ENCODE measurements at places on chromosomes 16 and 17.

DNA sequence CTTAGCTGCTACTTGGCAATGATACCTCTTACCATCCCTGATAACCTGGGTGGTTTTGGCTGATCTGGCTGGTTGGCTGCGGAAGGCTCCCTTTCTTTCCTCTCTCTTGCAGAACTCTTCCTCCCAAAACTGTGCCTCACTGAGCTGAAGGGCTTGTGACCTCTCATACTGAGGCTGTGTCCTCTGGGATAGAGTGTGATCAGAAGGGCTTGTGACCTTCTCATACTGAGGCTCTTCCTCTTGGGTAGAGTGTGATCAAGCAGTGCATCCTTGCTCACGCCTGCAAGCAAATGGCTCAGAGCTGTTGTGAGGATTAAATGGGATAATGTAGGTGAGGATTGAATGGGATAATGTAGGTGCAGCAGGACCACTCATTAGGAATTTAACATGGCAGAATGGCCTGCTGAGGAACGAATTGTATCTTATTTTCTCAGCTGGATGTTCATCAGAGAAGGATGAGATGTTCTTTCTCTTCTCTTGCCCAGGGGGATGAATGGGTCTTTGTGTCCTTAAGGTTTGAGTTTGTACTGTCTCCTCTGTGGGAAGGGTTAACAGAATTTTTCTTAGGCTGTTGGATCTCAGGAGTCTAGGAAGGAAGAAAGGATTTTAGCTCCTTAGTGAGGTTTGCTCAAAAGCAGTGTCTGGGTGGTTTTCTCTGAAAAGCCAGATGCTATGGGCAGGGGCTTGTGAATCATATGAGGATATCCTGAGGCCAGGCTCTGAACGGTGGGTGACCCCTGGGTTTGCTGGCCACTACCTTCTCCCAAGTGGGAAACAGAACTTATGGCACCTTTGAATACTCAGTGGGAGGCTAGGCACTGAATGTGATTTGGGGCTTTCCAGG is 130.0 kb upstream of the HS3ST2 start:
- DNase-seq: no peak

- DNase-seq: no peak
Measured at GRCh38 chr16:20323591-20324117, 3.7 kb downstream of the GP2 start.

GRCh38 chr17:6554871-6555330 is 1.5 kb downstream of the PITPNM3 start:
- no peak for DNase-seq

- no peak for DNase-seq
Measured at GRCh38 chr17:74413491-74413890, 18.4 kb upstream of the GPRC5C start.

- peak; percentile 86 for DNase-seq
Measured at GRCh38 chr16:54929090-54930004, 1.3 kb upstream of the IRX5 start.

DNA sequence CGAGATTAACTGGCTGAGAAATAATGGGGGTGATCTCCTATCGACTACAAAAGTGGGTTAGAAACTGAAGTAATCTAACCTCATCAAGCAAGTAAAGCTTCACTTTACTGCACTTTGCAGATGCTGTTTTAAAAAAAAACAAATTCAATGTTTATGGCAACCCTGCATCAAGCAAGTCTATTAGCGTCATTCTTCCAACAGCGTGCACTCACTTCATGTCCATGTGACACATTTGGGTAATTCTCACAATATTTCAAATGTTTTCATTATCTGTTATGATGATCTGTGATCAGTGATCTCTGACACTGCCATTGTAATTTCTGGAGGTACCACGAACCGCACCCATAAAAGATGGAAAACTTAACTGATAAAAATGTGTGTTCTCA is 70.8 kb downstream of the KANSL1 start:
- DNase-seq: no peak

- DNase-seq: no peak
Measured at GRCh38 chr17:48068491-48068961, 20.4 kb downstream of the NFE2L1 start.

- DNase-seq: no peak
Measured at GRCh38 chr16:9407206-9407758, 315.8 kb downstream of the HAPSTR1 start.

DNA sequence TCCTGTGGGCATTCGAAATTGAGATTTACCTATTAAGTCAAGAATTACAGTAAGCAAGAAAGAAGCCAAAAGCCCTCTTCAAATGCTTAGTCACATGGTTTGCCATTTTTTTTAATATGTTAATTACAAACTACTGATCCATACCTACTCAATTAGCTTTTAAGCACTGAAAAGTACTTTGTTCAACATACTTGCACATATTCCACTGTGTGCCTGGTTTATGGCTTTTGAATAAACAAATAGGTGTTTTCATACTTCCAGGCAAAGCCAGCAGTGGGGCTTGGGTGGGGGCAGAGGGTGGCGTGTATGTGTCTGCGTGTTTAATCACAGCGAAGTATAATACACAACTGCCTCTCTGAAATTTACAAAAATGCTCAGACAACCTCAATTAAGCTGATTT is 51.4 kb downstream of the GAS7 start:
- DNase-seq: no peak

- DNase-seq: no peak
Measured at GRCh38 chr16:58024486-58025350, 836 bp upstream of the MMP15 start.
